AG09309 (cell line): ENCODE measurements at places on chromosomes 3 and 15.

GRCh38 chr3:120049072-120049471 lies 45.2 kb downstream of the GSK3B start:
- DNase-seq = no peak

GRCh38 chr3:10546181-10546624 lies 40.8 kb upstream of the ATP2B2 start:
- DNase-seq = no peak

DNA sequence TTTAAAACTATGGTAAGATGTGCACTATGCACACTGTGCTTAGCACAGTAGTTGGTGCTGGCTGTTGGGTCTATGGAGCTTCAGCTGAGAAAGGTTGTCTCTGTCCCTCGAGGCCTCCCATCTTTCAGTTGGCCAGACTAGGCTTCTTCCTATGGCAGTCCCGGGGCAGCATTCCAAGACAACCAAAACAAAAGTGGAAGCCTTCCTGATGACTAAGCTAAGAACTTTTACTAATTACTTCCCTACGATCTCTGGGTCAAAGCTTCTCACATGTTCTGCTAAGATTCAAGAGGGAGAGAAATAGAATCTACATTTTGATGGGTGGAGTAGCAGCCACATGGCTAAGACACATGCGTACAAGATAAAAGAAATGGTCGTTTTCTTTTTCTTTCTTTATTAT lies 342.8 kb downstream of the TUSC7 start:
- no peak for DNase-seq

GRCh38 chr15:43905755-43906154 lies 79.0 kb downstream of the WDR76 start:
- DNase-seq = no peak

- no peak for DNase-seq
Observed at GRCh38 chr15:64782751-64783150, 7.4 kb upstream of the RBPMS2 start.

GRCh38 chr3:133928903-133929607 lies 33.4 kb upstream of the RAB6B start:
- no peak for DNase-seq

DNA sequence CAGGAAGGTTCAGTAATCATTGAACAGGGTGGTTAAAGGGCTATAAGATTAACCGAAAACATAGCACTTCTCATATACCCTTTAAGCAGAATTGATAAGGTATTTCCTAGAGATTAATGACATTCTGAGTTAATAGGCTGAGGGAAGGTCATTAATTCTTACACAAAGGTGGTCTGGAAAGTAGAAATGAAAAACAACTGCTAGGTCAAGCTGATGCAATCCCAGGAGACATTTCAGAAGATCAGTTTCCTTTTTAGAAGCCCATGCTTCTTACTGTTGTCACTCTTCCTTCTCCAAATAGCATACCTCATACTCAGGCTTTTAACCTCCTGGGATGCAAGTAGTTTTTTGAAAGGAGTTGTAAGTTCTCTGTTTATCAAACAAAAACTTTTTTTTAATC lies 8.8 kb downstream of the FILIP1L start:
- DNase-seq = no peak

DNA sequence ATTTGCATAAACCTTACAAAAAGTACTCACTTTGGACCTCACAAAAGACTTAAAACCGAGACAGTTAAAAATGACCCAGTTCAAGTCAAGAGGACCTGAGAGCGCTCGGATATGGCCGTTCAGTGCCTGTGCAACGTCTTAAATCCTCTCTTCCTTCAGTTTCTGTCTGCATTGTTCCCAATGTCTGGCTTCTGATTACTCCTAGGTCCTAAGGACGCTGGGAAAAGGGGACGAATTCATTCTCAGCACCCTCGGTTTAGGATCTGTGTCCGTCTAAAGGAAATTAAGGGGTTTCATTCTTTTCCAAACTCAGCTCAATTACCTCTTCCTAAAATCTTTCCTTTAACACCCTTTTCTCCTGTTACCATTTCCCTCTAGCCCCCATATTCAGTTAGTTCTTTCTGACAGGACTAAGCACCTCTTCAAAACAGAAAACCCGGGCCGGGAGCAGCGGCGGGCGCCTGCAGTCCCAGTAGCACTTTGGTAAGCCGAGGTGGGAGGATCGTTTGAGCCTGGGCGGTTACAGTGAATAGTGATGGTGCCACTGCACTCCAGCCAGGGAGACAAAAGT lies 970 bp downstream of the DPPA4 start:
- DNase-seq = no peak
